ENCODE measurements at places on chromosomes 7 and 10. TPM values are rescaled to one million over a fixed set of nuclear protein-coding genes. Genes with fewer than 3 reads are reported as not detected.

TDRD1 gene
- total RNA-seq = not detected

LRIT1 gene
- total RNA-seq = not detected

FOXI2 gene
- total RNA-seq = not detected

- no peak overlapping the region for H3K27ac ChIP-seq
- no peaks in the 10 kb centered on the region for H3K4me1 ChIP-seq
- peak; percentile 60 for DNase-seq
These were observed 18.4 kb upstream of the SORCS3 start for GRCh38 chr10:104622598-104623209.

DNA sequence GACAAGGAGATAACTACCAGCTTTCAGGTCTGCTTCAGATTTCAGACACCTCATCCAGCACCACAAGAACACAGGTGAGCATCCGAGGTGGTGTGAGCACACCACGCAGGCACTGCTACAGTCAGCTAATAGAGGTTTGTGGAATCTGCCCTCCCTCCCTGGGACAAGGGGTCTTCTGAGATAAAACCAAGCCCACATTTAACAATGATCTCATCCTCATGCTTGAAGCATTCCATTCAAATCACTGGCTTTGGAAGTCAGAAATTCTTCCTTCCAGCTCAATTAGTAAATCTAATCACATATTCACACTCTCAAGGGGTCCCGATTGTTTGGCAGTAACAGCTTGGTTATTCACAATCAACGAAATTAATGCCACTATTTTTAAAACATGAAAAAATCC lies 331.4 kb downstream of the ELMO1 start:
- DNase-seq = no peak
- no peak overlapping the region for H3K4me3 ChIP-seq

DNA sequence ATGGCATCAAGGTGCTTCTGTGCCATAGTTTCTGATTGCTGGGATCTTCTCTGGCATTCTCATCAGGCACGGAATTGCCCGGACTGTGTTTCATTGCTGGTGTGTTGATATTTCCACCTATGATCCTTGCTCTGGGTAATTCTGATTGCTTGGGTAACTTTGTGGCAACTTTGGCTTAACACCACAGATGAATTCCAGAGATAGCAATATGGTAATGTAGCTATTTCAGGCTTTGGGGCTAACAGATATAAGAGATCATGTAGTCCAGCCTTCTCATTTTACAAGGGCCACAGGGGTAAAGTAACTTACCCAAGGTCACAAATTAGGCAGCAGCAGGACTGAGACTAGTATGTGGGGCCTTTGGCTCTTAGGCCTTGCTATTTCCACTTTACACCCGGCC lies 53.9 kb upstream of the PLPP4 start:
- H3K4me3 ChIP-seq = no peak overlapping the region
- DNase-seq = no peak
- no peaks in the 10 kb centered on the region for H3K27me3 ChIP-seq
- no peak overlapping the region for H3K27ac ChIP-seq

GRCh38 chr7:87567052-87567451 lies 33.6 kb downstream of the ABCB1 start:
- no peak for DNase-seq
- H3K4me3 ChIP-seq = no peak overlapping the region
- H3K27ac ChIP-seq = no peak overlapping the region
- H3K36me3 ChIP-seq = no peaks in the 10 kb centered on the region

DNA sequence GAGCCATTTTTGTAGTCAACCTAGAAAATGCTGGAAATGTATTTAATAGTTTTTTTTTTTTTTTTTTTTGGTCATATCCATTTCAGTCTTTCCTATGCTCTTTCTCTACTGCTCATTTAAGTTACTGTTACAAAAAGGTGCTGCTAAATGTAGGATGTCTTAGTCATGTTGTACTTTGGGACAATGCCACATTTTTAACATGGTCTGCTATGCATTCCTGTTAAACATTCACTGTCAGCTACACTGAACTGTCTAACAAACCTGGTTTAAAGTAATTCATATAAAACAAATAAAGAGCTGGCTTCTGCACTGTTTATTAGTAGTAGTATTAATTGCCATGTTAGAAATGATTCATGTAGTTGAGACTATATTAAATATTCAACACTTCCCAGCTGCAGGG lies 108.6 kb downstream of the NSUN6 start:
- H3K36me3 ChIP-seq = peaks cover 21% of the 10 kb centered on the region
- no peak overlapping the region for H3K27ac ChIP-seq
- no peak overlapping the region for H3K4me3 ChIP-seq

GRCh38 chr10:104297697-104298660 lies 29.0 kb downstream of the GSTO2 start:
- DNase-seq = peak; percentile 79
- no peaks in the 10 kb centered on the region for H3K27me3 ChIP-seq
- H3K36me3 ChIP-seq = no peaks in the 10 kb centered on the region

DNA sequence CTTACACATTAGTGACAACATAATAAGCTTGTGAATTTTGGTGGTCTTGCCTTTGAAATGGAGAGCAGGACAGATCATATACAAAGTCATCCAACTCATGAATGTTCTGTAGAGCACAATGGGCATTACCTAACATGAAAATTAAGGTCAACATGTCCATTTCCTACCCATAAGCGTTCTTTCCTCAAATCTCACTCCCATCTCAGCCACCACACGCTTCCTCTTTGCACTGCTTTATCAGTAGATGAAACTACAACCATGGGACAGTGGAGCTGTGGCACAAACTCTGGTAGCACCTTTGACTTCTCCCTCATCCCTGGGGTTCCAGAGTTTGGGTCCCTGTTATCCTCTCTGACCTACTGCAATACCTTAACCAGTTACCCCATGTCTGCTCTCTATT lies 2.2 kb downstream of the PON2 start:
- no peaks in the 10 kb centered on the region for H3K4me1 ChIP-seq
- no peak for DNase-seq
- no peak overlapping the region for H3K4me3 ChIP-seq
- H3K27me3 ChIP-seq = no peaks in the 10 kb centered on the region

All from Karpas-422 (cell line).